ENCODE measurements at places on chromosomes 12 and 14. TPM values are rescaled to one million over a fixed set of nuclear protein-coding genes. Genes with fewer than 3 reads are reported as not detected.

- H3K27ac ChIP-seq = no peak overlapping the region
- no peaks in the 10 kb centered on the region for H3K27me3 ChIP-seq
- no peak for DNase-seq
- H3K4me3 ChIP-seq = no peak overlapping the region
- 0 out of 2 replicates have a peak, but pooled peaks cover 3% of the 10 kb centered on the region for H3K4me1 ChIP-seq
Observed at GRCh38 chr14:74653386-74654138, 41.5 kb upstream of the LTBP2 start.

GRCh38 chr14:89586258-89587135 is 169.5 kb upstream of the FOXN3 start:
- no peaks in the 10 kb centered on the region for H3K27me3 ChIP-seq
- DNase-seq = no peak
- H3K27ac ChIP-seq = no peak overlapping the region
- no peak overlapping the region for H3K4me3 ChIP-seq
- no peaks in the 10 kb centered on the region for H3K36me3 ChIP-seq

- no peaks in the 10 kb centered on the region for H3K27me3 ChIP-seq
- H3K36me3 ChIP-seq = no peaks in the 10 kb centered on the region
- no peak overlapping the region for H3K4me3 ChIP-seq
- no peak for DNase-seq
- no peaks in the 10 kb centered on the region for H3K4me1 ChIP-seq
- H3K27ac ChIP-seq = no peak overlapping the region
Observed at GRCh38 chr14:84670796-84671195, 859.1 kb upstream of the FLRT2 start.

GRCh38 chr12:29160230-29160629 is 11.2 kb downstream of the FAR2 start:
- DNase-seq = no peak
- H3K4me1 ChIP-seq = peaks cover 9% of the 10 kb centered on the region
- H3K27me3 ChIP-seq = no peaks in the 10 kb centered on the region
- H3K4me3 ChIP-seq = no peak overlapping the region
- no peak overlapping the region for H3K27ac ChIP-seq

OR4E2 gene
- polyA plus RNA-seq = not detected

CACNA2D4 gene
- polyA plus RNA-seq = 0.66 TPM
